ENCODE measurements at places on chromosomes 11 and 22. TPM values are rescaled to one million over a fixed set of nuclear protein-coding genes. Genes with fewer than 3 reads are reported as not detected.

- peak; percentile 51 for DNase-seq
These were observed 517 bp downstream of the SPINDOC start for GRCh38 chr11:63813563-63814382.

The ADAMTS15 gene
- polyA plus RNA-seq, result not detected

The C11orf91 gene
- not detected for polyA plus RNA-seq

DNA sequence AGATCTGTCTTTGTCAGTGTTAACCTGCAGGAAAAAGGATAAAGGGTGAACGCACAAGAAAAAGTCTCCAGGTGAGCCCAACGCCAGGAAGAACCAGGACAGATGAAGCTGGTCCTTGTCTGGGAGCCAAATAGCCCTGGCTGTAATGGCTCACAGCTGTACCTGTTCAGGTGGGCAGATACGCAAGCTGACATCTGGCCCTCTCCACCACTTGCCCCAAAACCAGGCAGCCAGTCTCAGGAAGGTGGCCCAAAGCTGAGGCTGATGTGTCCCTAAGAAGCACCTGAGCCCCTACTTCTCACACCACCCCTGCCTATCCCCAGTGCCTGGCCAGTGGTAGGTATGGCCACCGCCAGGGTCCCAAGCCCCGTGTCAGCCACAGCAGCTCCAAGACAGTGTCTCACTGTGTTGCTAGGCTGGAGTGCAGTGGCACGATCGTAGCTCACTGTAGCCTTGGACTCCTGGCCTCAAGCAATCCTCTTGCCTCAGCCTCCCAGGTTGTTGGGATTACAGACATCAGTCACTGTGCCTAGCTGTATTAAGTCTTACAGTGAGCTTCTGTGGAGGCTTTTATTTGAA is 14.8 kb downstream of the TOP3B start:
- no peak for DNase-seq

The KRTAP5-2 gene
- polyA plus RNA-seq, result 0.46 TPM

The TECTA gene
- polyA plus RNA-seq, result not detected

The TRPM5 gene
- not detected for polyA plus RNA-seq

DNA sequence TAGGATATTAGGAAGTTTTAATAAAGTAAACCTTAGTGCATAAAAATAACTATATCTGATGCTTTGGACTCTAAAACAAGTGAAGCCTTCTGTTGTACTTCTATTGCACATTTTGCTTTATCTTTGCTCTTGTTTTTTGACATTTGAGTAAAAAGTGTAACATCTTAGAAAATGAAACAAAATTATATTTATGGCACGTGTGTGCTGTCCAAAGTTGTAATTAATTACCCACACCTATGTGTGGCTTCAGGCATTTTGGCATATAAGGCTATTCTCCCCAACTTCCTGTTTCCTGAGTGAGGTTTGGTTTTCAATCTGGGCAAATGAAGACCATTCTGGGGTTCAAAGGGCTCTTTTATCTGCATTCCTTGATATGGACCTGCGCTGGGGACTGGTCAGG is at the start of gene OOSP1:
Gene OOSP1 (plus strand): TSS at position 301 of the 400 bp plus-strand sequence. CDS start 23 bp downstream, at position 324.
- DNase-seq, result no peak

GRCh38 chr22:46033256-46034200 is 56.6 kb upstream of the WNT7B start:
- no peak for DNase-seq

DNA sequence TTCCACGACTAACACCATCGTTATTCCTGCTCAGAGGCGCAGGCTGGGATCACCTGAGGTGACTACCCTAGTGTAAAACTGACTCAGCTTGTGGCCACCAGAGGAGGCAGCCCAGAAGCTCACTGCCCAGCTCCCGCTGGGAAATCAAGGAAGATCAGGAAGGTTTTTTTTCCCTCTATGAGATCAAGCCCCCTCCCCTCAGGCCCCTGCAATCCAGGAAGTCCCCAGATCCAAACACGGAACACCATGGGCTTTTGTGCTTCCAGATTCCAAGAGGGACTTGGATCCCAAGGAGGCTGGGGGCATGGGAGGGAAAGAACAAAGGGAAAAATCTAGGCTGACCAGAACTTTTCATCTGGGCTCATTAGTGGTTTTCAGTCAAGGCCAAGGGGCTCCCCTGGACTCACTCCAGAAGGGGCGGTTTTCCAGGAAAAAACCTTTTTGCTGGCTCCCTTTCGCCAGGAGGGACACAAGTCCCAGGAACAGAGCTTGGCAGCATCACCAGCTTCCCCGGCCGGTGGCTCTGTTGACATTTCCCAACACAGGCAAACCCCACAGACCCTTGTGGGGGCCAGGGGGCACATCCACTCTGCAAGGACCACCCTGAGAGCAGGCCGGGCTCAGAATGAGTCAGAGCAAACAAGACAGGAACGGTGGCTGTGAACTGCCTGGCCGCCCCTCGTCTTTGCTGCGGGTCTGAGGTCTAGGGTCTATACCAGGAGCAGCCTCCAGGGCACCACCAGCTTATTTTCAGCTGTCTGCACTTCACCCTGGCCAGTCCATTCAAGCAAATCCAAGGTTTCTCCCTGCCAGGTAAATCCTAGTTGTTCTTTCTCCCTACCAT is 36.8 kb downstream of the MYH9 start:
- DNase-seq, result no peak

DNA sequence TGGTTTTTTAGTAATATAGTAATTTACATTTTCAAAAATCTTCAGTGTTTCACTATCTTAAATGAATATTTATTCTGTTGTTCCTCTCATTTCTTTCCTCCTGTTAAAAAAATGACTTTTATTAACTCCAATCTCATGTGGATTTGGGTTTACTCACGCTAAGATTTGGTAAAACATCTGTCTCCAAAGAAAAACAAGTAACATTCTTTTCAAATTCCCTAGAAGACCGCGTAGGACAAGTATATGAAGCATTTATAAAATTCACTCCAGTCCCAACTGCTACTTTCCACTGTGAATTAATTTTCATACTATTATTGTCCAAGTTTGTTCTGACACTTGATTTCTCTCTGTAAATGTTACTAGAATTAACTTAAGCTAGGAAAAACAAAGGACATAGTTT is 26.2 kb downstream of the SBF2 start:
- DNase-seq, result no peak

The SOX6 gene
- not detected for polyA plus RNA-seq

DNA sequence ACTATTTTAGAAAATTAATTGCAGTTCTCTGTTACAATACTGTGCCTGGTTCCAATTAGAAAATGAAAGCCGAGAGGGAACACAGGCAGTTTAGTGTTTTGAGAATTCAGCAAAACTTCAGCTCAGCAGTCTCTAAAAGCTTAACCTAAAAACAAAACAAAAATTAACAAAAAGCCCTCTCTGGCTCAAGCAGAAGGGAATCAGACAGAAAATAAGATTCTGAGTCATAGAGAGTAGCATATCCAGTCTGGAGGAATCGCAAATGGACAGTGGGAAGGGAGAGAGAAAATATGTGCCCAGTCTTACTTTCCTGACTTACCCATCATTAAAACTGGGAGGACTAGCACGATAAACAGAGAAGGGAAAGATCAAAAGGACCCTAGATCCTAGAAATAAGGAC is 38.1 kb upstream of the CHRM4 start:
- DNase-seq, result no peak

GRCh38 chr22:49951000-49951677 is 9.4 kb upstream of the PIM3 start:
- no peak for DNase-seq

- no peak for DNase-seq
These were observed 608 bp downstream of the NIPSNAP1 start for GRCh38 chr22:29580200-29580810.

DNA sequence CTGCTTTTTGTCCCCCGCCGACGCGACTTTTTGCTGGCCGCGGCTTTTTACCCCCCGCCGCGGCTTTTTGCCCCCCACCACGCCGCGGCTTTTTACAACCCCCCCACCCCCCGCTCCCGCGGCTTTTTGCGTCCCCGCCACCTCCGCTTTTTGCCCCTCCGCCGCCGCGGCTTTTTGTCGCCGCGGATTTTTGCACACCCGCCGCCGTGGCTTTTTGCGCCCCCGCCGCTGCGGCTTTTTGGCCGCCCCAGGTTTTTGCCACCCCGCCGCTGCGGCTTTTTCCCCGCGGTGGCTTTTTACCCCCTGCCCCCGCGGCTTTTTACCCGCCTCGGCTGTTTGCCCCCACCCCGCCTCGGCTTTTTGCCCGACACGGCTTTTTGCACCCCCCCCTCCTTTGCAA is 205.5 kb downstream of the CCT8L2 start:
- DNase-seq, result no peak

DNA sequence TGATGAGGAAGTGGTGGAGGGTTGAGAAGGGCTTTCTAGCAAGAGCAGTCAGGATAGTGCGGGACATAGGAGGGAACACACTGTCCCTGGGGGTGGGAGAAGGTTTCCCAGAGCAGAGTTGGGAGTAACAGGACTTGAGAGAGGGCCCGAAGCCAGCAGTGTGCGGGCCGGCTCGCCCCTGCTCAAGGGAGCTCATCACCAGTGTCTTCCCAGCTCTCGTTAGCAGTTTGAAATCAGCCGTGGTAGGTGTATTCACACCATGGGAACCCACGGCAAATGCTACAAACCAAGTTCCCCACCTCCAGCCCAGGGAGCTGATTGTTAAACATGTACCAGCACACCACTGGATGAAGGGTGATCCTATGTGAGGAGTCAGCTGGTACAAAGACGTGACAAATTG is 66.2 kb upstream of the EIF3D start:
- DNase-seq, result no peak

The C11orf87 gene
- not detected for polyA plus RNA-seq

GRCh38 chr11:107446822-107447431 is 10.7 kb downstream of the CWF19L2 start:
- no peak for DNase-seq

The OSBP2 gene
- polyA plus RNA-seq, result 0.74 TPM

DNA sequence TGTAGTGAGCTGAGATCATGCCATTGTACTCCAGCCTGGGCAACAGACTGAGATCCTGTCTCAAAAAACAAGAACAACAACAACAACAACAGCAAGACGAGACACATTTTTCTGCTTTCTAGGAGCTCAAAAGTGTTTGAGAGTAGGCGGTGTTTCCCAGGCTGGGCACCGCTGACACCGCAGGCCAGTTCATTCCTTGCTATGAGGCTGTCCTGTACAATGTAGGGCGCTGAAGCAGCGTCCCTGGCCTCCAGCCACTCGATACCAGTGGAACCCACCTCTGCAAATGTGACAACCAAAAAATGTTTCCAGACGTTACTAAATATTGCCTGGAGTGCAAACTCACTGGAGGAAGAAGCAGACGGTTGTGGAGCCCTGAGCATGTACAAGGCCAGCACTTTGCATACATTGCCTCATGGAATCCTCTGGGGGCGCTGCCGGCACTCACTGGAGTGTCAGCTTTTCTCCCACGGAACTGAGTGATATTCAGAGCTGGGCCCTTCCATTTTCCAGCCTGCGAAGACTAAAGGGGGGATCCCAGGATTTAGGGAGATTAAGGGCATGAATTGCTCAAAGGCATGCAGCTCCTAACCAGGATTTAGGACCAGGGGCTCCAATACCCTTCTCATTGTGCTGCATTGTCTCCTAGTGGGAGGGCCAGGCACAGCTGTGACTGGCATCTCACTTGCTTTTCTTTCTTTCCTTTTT is 5.8 kb upstream of the MIEF1 start:
- DNase-seq, result peak; percentile 16

DNA sequence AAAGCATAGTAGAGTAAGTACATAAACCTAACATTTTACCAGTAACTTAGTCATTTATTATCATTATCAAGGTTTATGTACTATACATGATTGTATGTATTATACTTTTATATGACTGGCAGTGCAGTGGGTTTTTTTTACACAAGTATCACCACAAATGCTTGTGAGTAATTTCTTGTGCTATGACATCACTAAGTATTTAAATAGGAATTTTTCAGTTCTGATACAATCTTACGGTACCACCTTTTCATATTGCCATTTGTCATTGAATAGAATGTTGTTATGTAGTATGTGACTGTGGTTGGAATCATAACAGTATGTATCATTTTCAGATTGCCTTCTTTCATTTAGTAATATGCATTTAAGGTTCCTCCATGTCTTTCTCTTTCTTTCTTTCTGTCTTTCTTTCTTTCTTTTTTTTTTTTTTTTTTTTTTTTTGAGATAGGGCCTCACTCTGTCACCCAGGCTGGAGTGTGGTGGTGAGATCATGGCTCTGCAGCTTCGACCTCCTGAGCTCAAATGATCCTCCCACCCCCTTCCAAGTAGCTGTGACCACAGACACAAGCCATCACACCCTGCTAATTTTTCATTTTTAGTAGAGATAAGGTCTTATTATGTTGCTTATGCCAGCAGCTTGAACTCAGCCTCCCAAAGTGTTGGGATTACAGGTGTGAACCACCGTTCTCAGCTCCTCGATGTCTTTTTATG is 18.6 kb downstream of the ATM start:
- DNase-seq, result peak; percentile 56

GRCh38 chr11:33926671-33927552 is 35.0 kb upstream of the LMO2 start:
- DNase-seq, result no peak

- no peak for DNase-seq
These were observed 13.4 kb downstream of the LINC01488 start for GRCh38 chr11:69494851-69495250.

DNA sequence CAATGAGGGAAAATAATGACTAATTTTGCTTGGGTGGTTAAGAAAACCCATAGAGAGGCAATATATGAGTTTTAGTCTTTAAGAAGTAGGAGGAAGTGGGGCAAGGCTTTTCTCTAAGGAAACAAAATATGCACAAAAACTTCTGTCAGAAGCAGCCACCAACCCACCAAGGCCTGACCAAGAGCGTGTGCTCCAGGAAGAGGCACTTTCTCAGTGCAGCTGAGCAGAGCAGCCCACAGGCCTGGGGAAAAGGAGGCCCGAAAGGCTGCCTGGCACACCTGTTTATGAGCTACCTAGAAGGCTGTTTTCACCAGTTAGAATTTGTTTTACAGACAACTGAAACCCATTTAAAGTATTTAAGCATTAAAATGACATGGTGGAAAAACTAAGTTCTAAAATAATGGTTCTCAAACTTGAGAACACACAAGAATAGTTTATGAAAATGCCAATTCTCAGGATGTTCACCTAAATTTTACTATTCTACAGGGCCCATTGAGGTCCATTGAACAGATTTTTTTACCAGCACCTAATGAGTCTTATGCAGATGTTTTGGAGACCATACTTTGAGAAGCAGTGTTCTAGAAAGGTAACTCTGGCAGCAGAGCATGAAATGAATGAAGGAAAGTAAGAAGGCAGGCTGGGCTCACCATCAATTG is 160.5 kb upstream of the DDI1 start:
- no peak for DNase-seq

DNA sequence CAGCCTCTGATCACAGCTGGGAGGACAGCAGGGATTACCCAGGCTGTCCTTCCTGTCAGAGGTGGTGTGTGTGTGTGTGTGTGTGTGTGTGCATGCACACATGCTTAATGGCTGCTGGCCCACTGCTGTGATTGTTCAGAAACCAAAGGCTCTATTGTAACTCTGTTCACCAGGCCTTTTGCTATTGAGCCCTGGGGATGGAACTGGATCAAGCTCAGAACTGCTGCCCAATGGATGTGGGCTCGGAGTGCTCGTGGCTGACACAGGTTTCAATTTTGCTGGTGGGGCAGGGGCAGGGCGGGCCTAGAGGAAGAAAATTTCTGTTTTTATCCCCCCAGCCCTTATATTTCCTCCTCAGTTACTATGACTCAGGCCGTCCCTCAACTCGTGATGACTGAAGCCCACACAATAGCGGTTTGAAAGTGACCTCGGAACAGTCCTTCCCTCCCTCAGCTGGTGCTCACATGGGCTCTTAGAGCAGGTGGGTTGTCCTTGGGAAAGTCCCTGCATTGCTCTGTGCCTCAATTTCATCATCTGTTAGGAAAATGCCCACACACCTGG is 359.3 kb downstream of the TENM4 start:
- DNase-seq, result no peak

- DNase-seq, result no peak
These were observed 43.6 kb downstream of the CACNG2 start for GRCh38 chr22:36659762-36660509.

Measured in CD8-positive, alpha-beta memory T cell (primary cell).